ENCODE measurements at places on chromosomes 2 and 18.

- no peak for DNase-seq
Observed at GRCh38 chr2:10499275-10499907, 51.3 kb upstream of the ODC1 start.

DNA sequence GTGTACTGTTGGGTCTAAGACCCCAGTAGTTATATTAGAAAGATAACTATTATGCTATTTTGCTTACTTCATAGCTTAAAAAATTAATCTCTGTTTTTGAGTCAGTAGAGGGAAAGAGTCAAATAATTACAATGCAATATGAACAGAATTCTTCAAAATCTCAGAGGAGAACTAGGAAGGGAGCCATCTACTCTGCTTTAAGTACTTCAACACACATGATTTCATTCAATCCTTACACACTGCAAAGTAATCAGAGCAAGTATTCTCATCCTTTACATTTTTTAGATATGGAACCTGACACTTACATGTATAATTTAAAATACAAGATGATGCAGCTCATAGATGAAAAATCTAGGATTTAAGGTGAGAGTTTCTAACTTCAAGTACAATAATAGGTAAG, 27.7 kb downstream of the COL5A2 start:
- DNase-seq = no peak

DNA sequence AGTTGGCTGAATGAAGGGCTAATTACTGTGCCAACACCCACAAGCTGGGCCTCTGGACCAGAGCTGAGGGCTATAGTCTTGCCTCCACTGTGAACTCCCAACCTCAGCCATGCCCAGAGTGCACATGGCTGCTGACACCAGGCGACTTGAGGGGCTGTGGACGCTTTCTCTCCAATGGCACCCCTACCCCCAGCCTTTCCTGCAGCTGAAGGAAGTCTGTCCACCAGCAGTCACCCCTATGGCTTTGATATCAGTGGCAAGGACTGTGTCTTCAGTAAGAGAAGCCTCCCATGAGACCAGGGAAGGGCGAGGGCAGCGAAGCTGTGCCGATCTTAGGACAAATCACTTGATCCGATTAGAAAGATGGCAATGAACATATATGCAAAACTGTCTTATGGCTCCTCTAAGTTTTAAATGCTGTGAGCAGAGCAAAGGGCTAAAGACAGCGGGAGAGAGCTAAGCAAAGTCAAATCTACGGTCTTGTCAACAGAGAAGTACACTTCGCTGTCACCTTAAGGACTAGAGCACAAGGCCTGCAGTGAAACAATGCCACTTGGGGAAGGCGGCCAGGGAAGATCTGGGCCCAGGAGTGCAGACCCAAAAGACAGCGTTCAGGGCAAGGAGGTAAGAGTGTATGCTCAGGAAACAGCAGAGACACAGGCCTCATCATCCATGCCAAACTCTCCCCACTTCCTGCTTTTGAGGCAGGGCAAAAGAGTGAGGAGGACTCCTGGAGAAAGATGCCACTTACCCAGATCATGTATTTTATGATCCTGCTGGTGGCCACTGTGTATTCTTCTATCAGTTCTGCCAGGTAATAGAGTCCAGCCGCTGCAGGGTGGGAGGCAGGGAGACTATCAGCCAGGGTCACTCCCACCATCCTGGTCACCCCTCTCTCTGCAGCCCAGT, 1.5 kb downstream of the TEX261 start:
- no peak for DNase-seq

GRCh38 chr18:59612381-59612780, 84.8 kb downstream of the CCBE1 start:
- DNase-seq = no peak

DNA sequence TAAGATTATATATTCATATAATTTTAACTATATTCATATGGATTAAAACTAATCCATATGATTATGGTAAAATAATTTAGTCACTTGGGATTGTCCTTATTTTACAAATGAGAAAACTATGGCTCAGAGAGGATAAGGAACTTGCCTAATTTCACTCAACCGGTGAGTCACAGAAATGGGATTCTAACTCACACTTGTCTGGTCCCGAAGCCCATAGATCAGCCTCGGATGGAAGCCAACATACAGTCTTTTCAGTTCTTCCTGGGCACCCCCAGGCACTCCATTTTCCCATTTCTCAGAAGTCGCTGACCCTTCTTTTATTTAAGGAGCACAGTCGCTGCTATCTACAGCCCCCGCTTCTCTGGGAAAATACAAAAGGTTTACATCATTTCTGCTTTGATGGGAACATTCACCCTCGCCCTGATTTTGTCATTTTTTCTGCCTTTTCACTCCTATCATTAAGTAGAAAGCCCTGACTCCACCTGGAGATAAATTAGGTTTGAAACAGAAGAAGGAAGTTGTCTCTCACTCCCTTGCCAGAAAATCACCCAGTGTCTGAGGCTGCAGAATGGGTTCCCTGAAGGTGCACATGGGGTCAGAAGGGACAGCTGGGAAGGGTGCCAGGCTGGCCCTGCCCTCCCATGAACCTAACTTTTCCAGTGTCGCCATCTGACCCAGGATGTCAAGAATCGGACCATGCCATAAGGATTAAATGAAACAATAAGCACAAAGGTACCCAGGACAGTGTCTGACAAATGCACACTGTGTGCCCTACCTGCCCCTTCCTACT, 36.6 kb downstream of the CYP1B1 start:
- DNase-seq = no peak

DNA sequence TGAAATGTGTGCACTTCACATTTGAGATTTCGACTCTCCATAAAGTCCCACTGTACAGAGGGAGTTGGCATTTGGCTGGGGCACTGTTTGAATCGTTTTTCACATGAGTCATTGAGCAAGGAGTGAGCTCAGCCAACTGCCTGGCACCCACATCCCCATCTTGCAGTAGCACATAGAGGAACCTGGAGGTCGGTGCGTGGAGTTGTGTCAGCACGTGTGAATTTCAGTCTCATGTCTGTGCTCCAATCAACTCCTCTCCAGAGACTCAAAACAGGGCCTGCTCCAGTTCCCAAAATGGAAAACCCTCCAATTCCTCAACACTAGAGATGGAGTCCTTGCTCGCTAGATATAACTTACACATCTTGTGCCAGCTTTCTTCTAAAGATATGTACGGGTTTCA, 126.8 kb upstream of the CAPN13 start:
- DNase-seq = no peak

- no peak for DNase-seq
Observed at GRCh38 chr2:189300916-189301315, 121.4 kb upstream of the COL5A2 start.

DNA sequence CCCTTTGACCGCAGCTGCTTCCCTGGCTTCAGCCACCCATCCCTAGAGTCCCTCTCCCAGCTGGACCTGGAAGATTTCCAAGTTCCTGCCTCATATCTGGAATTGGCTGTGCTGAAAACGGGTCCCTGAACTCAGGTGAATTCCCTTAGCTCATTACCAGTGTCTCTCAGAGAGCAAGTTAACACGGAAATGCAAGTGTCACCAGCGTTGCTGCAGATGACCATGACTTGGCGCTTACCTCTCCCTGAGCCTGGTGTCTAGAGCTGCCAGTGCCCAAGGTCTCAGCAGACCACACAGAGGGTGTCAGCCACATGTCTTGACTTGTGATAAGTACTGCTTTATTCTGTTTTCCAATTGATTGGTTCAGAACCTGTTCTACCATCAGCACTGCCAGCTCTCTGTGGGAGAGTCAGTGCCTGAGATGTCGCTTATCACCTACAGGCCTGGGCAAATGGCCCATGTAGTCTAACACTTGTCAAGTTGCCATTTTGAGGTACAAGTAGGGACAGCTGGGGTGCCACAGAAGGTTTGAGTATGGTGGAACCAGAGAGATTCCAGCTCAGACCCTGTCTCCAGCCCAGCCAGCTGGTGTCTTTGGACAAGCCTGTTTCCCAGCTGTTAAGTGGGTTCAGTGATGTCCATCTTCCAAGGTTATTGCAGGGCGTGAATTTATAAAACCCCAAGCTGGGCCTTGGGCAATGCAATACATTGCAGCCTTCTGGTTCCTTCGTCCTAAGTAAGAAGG, 48.7 kb downstream of the LYPD1 start:
- DNase-seq = no peak

GRCh38 chr18:63930773-63931354, 18.2 kb upstream of the HMSD start:
- no peak for DNase-seq

DNA sequence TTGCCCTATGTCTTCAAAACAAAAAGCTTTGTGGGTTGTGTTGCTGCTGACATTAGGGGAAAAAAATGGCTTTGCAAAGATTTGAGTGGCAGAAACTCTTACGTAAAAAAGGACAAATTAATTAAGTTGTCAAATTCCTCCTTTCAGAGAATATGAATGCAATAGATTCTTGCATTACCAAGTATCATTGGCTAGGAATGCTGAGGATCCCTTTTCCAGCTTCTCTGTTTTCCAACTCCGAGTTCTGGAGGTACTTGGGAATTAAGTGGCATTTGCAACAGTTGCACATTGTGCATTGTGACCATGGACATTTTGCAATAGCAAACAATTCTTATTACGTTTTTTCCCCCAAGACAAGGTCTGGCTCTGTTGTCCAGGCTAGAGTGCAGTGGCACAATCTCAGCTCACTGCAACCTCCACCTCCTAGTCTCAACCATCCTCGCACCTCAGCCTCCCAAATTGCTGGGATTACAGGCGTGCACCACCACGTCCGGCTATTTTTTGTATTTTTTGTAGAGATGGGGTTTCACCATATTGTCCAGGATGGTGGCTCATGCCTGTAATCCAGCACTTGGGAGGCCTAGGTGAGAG, 29.9 kb upstream of the PPP1CB start:
- DNase-seq = no peak

GRCh38 chr2:102803897-102804217, 42.0 kb downstream of the TMEM182 start:
- no peak for DNase-seq

DNA sequence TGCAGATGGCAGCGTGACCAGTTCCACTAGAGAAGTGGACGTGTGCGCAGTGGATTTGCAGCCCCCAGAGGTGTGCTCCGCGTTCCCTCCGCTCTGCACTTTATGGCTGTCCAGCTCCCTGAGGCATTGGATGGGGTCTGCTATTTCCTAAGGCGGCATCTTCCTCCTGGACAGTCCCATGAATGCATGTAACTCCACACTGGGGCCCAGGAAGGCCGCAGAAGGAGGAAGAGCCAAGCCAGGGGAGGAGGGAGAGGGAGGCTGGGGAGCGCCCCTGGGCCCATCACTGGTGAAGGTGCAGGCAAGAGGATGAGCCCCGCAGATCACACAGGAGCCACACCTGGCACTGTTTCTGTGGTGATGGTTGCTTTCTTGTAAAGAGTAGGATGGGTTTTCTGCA, 99.1 kb downstream of the PTGR3 start:
- DNase-seq = no peak

GRCh38 chr2:75790814-75791467, 80.2 kb upstream of the GCFC2 start:
- no peak for DNase-seq

GRCh38 chr2:68379184-68379708, 14.2 kb downstream of the PLEK start:
- no peak for DNase-seq

- DNase-seq = no peak
Observed at GRCh38 chr2:14751581-14751980, 119.1 kb downstream of the LRATD1 start.

- no peak for DNase-seq
Observed at GRCh38 chr2:225037415-225038230, 4.6 kb downstream of the DOCK10 start.

DNA sequence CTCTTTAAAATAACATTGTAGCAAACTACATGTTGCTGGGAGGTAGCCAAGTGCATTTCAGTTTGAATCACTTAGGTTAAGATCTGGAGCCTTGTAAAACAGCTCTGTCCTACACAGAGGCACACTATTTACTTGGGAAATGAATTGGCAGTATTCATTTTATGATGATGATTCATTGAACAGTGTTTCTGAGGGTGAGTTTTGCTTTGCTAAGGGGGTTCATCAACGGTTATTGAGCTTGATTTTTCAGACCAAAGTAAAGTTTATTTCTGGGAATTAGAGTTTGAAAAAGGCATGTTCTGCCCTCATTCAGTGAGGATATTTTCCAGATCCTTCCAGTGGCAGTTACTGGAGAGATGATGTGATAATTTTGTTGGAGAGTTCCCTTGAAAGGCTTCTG, 55.6 kb downstream of the CCDC85A start:
- no peak for DNase-seq

- no peak for DNase-seq
Observed at GRCh38 chr2:28717339-28717758, 34.3 kb upstream of the PPP1CB start.

GRCh38 chr2:203431391-203432185, 103.4 kb downstream of the ABI2 start:
- DNase-seq = no peak

DNA sequence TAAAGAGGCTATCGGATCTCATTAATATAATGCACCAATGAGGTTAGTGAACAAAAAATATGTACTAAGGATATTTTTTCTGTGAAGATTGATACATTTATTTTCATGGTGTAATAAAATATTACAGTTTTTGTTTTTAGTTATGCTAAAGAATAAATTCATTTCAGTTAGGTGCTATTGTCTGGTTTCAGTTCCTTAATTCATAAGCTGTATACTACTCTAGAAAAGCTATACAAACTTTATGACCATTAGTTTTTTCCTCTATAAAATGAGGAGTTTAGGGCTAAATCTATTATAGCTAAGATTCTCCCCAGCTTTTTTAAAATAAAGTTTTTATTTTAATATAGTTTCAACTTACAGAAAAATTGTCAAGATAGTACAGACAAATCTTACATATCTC, 1311.7 kb upstream of the NXPH2 start:
- no peak for DNase-seq

GRCh38 chr2:153667475-153667874, 188.9 kb upstream of the RPRM start:
- DNase-seq = no peak

DNA sequence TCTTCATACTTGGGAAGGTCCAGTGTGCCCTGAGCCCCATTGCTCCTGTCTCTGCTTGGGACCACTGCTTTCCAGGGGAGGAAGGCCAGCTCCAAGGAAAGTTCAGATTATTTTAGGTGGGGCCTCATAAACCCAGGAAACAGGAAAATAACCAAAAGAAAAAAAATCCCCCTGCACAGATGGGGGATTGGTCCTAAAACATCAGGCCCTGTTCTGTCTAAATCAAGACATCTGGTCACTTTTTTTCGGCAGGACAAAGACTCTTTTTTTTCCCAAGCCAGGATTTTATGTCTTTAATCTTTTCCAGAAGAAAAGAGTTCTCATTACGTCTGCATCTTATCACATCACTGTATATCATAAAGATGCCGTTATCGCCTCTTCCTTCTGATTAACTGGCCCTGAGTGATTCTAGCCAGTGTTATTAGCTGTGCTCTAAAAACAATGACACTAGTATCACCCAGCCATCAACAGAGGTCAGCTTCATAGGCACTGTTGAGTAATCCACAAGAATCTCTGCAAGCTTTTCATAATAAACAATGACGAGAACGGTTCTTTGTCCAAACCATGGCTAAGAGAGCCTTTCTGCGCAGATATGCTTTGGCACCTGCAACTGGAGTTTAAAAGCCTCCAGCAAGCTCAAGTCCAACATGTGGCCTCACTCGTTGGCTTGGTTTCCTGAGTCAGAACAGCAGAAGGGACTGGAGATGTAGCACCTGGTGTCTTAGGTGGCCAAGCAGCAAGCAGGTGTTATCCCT, 138.2 kb downstream of the VAPA start:
- DNase-seq = no peak
